CD4-positive, alpha-beta T cell treated with Interferon gamma for 1 hour (primary cell): ENCODE measurements at places on chromosomes 6 and 20.

DNA sequence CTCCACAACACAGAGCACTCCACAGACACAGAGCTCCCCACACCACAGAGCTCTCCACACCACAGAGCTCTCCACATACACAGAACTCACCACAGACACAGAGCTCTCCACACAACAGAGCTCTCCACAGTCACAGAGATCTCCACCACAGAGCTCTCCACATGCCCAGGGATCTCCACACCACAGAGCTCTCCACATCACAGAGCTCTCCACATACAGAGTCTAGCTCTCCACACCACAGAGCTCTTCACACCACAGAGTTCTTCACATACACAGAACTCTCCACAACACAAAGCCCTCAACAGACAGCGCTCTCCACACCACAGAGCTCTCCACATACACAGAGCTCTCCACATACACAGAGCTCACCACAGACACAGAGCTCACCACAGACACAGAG lies 55.3 kb downstream of the ERMARD start:
- DNase-seq = peak; percentile 15

GRCh38 chr6:2583459-2583858 lies 167.3 kb downstream of the MYLK4 start:
- DNase-seq = no peak

- no peak for DNase-seq
These were observed 538.4 kb upstream of the CITED2 start for GRCh38 chr6:139912735-139913400.

GRCh38 chr6:45540375-45540920 lies 162.7 kb upstream of the SUPT3H start:
- DNase-seq = no peak

DNA sequence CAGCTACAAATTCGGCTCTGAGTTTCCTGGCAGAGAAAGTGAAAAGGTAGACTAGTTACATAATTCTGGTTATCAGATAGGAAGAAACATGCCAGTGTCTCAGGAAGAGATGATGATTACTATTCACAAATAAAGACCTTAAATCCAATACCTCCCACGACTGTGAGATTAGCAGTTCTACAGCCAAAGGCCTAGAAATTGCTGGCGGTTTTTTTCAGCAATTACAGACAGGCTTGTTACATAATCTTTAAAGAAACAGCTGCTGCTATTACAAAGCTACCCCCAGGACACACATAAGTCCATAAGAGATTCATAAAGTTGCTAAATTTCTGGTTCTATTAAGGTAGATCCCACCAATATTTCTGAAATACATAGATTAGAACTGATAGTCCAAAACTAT lies 40.2 kb downstream of the PIGU start:
- DNase-seq = no peak

DNA sequence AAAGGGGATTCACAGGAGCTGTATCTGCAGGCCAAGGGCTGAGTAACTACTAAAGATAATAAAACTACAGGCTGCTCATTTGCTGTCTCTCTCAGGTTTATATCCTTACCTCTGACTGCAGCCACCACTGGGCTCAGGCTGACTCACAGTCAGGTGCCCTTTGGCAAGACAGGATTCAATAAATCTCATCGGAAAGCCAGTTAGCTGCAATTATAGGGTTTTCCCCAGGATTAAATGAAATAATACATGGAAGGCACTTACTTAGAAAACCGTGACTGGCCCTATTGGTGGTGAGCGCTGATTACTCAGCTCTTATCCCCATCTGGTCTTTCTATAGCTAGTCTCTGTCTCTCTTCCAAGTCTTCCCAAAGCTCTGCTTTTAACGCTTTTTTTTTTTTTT lies 26.4 kb downstream of the RMND1 start:
- no peak for DNase-seq

GRCh38 chr6:36841756-36842155 lies 2.5 kb upstream of the CPNE5 start:
- no peak for DNase-seq
